Spinal cord (tissue), 10 donors: ENCODE measurements at places on chromosomes 2 and 18.

- H3K36me3 ChIP-seq: no peaks in the 10 kb centered on the region
- DNase-seq: no peak
- H3K27ac ChIP-seq: no peak overlapping the region
- H3K4me1 ChIP-seq: no peaks in the 10 kb centered on the region
- H3K27me3 ChIP-seq: no peaks in the 10 kb centered on the region
Observed at GRCh38 chr2:191197096-191197495, 46.3 kb upstream of the STAT4 start.

DNA sequence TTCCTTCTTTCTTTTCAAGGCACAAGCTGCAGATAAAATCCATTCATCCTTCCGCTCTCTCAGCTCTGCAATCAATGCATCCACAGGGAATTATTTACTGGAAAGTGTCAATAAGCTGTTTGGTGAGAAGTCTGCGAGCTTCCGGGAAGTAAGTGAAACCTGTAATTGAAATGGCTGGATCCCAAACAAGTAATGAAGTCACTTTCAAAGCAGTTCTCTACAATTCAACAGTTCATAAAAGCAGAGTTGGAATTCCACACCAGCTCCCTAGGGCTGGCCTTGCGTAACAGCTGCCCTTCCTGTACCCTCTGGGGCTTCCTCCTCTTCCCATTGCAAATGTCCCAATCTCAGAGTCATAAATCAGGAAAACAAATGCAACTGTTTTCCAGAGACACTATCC lies 9.6 kb downstream of the SERPINB2 start:
- H3K4me3 ChIP-seq: no peak overlapping the region
- DNase-seq: no peak
- H3K27me3 ChIP-seq: no peaks in the 10 kb centered on the region
- H3K36me3 ChIP-seq: no peaks in the 10 kb centered on the region

- DNase-seq: no peak
- H3K4me1 ChIP-seq: peaks cover 16% of the 10 kb centered on the region
- no peak overlapping the region for H3K4me3 ChIP-seq
- H3K27me3 ChIP-seq: no peaks in the 10 kb centered on the region
- H3K27ac ChIP-seq: no peak overlapping the region
Observed at GRCh38 chr2:238584617-238585016, 157.9 kb downstream of the ASB1 start.

DNA sequence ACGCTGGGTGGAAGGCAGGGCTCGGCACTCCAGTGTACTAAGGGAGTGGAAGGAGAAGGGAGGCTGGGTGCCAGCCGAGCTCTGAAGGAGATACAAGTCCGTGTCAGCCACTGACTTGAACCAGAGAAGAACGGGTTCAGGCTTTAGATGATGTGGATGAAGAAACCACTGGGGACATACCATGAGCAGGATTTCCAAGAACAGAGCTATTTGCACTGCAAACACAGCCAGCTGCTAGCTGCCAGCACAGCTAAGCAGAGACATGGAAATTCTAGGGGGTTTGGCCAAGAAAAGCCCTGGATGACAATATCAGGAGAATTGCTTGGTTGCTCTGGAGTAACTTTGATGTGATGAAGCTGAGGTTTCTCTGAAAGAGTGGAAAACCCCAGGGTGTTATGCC lies 5.2 kb downstream of the CD207 start:
- no peaks in the 10 kb centered on the region for H3K27me3 ChIP-seq
- H3K27ac ChIP-seq: no peak overlapping the region
- no peaks in the 10 kb centered on the region for H3K36me3 ChIP-seq
- DNase-seq: no peak
- no peaks in the 10 kb centered on the region for H3K4me1 ChIP-seq

DNA sequence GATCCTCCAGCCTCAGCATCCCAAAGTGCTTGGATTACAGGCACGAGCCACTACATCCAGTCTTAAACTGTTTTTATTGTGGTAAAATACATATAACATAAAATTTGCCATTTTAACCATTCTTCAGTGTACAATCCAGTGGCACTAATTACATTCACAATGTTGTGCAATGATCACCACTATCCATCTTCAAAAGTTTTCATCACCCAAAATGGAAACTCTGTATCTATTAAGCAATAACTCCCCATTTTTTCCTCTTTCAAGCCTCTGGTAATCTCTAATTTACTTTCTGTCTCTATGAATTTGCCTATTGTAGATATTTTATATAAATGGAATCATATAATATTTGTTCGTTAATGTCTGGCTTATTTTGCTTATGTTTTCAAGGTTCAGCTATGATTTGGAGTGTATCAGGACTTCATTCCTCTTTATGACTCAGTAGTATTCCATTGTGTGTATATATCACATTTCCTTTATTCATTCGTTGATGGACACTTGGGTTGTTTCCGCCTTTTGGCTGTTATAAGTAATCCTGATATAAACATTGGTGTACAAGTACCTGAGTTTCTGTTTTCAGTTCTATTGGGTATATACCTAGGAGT lies 71.8 kb downstream of the GFPT1 start:
- DNase-seq: no peak
- H3K36me3 ChIP-seq: peaks cover 7% of the 10 kb centered on the region
- H3K4me1 ChIP-seq: peaks cover 4% of the 10 kb centered on the region
- no peak overlapping the region for H3K4me3 ChIP-seq
- H3K27ac ChIP-seq: no peak overlapping the region
- H3K27me3 ChIP-seq: no peaks in the 10 kb centered on the region

GRCh38 chr18:59458575-59458974 lies 99.5 kb upstream of the LMAN1 start:
- no peaks in the 10 kb centered on the region for H3K36me3 ChIP-seq
- no peak overlapping the region for H3K27ac ChIP-seq
- H3K4me1 ChIP-seq: peaks cover 12% of the 10 kb centered on the region
- no peak for DNase-seq
- H3K4me3 ChIP-seq: no peak overlapping the region
- H3K27me3 ChIP-seq: peaks cover 2% of the 10 kb centered on the region

DNA sequence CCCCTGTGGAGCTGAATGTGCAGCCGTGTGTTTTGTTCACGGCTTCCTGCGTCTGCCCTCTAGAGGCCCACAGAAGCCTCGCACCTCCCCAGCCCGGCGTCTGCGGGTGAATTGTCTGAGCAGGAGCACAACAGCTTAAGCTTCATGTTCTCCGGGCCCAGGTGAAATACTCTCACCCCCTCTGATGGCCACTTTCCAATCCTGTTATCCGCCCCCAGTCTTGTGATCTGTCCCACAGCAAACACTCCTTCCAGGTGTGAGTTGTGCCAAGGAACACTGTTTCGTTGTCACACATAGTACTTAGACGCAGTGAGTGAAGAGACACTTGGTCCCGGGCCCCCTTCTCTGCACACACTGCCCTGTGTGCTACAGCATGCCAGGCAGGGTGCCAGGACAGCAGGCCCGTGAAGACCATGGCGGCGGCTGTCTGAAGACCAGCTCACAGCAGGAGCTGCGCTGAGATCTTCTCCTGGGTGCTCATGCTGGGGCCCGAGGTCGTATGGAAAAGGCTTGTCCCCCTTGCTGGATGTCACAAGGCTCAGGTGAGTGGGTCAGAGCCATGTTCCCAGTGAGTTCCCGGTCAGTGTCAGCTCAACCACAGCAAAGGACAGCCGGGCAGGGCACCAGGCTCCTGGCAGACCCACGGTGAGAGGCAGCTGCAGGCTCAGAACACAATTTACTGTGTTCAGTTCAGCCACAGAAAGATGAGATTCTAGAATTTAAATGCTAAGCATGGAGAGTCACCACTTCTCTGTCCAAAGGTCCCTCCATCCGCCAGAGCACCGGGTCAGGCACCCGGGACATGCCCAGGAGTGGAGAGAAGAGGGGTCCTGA lies 6.8 kb upstream of the PXDN start:
- no peaks in the 10 kb centered on the region for H3K27me3 ChIP-seq
- no peak for DNase-seq
- H3K36me3 ChIP-seq: no peaks in the 10 kb centered on the region
- no peak overlapping the region for H3K27ac ChIP-seq
- H3K4me1 ChIP-seq: peaks cover 13% of the 10 kb centered on the region

DNA sequence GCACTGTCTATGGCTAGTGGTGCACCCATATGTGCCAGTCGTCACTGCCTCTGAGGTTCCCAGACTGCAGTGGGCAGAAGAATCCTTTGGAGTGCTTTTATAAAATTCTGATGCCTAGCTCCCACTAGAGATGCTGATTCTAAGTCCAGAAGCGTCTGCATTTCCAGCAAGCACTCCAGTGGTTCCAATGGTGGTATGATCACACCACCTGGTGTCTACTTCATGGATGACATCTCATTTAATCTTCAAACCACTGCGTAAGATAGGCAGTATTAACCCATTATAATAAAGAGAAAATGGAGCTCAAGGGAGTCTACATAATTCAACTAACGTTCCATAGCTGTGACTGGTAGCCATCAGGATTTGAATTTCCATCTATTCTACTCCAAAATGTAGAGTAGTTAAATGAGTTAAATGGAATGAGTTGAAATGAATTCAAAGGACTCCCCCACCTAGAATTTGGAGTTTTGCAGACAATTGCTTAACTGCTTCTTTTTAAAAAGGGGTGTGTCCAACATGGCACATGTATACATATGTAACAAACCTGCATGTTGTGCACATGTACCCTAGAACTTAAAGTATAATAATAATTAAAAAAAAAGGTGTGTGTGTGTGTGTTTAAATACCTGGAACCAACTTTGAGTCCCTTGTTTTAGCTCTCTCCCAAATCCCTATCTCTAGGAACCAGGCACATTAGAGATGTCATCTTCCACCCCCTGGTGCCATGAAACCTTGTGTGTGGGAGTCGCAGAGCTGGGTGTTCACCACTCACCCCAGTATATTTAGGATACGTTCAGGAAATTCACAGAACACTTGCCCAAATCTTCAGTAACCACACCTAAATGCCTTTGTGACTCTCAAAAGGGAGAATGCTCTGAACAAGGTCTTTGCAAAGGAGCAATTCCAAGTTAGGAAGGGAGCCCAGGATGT lies 14.1 kb downstream of the LAMA3 start:
- H3K27me3 ChIP-seq: no peaks in the 10 kb centered on the region
- H3K27ac ChIP-seq: no peak overlapping the region
- DNase-seq: peak; percentile 13

DNA sequence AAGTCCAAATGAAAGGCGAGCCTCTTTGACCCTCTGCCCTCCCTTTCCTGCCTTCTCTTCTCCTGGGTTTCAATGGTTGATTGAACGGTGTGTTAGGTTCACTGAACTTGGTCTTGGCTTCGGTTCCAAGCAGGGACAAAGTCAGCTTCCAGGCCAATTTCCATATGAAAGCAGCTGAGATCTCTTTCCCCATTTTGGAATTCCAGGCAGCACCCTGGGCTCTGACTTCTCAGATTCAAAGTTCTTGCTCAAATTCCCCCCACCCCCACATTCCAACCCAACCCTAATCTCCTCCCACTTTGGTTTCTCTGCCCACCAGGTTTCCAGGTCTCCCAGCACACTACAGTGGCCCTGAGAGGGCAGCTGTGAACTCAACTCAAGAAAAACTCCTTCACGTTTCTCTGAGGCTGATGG lies 231.0 kb downstream of the INSIG2 start:
- H3K4me1 ChIP-seq: peaks cover 5% of the 10 kb centered on the region
- no peaks in the 10 kb centered on the region for H3K27me3 ChIP-seq
- H3K4me3 ChIP-seq: no peak overlapping the region
- DNase-seq: peak; percentile 82
- no peak overlapping the region for H3K27ac ChIP-seq
- no peaks in the 10 kb centered on the region for H3K36me3 ChIP-seq

- H3K27ac ChIP-seq: no peak overlapping the region
- H3K4me1 ChIP-seq: peaks cover 3% of the 10 kb centered on the region
- no peak overlapping the region for H3K4me3 ChIP-seq
- no peaks in the 10 kb centered on the region for H3K36me3 ChIP-seq
- H3K27me3 ChIP-seq: no peaks in the 10 kb centered on the region
- no peak for DNase-seq
Observed at GRCh38 chr2:38605298-38605830, 2.6 kb upstream of the HNRNPLL start.

- H3K36me3 ChIP-seq: no peaks in the 10 kb centered on the region
- no peak for DNase-seq
- no peak overlapping the region for H3K27ac ChIP-seq
- no peak overlapping the region for H3K4me3 ChIP-seq
Observed at GRCh38 chr18:9296233-9297006, 38.2 kb upstream of the TWSG1 start.

GRCh38 chr2:178923546-178923945 lies 116.3 kb upstream of the TTN start:
- DNase-seq: no peak
- no peak overlapping the region for H3K4me3 ChIP-seq
- no peak overlapping the region for H3K27ac ChIP-seq
- H3K4me1 ChIP-seq: no peaks in the 10 kb centered on the region
- H3K36me3 ChIP-seq: no peaks in the 10 kb centered on the region

GRCh38 chr18:21864386-21864785 lies 123.8 kb downstream of the MIB1 start:
- DNase-seq: no peak
- H3K27ac ChIP-seq: no peak overlapping the region
- peaks cover 25% of the 10 kb centered on the region for H3K36me3 ChIP-seq
- H3K4me3 ChIP-seq: no peak overlapping the region
- H3K4me1 ChIP-seq: no peaks in the 10 kb centered on the region

DNA sequence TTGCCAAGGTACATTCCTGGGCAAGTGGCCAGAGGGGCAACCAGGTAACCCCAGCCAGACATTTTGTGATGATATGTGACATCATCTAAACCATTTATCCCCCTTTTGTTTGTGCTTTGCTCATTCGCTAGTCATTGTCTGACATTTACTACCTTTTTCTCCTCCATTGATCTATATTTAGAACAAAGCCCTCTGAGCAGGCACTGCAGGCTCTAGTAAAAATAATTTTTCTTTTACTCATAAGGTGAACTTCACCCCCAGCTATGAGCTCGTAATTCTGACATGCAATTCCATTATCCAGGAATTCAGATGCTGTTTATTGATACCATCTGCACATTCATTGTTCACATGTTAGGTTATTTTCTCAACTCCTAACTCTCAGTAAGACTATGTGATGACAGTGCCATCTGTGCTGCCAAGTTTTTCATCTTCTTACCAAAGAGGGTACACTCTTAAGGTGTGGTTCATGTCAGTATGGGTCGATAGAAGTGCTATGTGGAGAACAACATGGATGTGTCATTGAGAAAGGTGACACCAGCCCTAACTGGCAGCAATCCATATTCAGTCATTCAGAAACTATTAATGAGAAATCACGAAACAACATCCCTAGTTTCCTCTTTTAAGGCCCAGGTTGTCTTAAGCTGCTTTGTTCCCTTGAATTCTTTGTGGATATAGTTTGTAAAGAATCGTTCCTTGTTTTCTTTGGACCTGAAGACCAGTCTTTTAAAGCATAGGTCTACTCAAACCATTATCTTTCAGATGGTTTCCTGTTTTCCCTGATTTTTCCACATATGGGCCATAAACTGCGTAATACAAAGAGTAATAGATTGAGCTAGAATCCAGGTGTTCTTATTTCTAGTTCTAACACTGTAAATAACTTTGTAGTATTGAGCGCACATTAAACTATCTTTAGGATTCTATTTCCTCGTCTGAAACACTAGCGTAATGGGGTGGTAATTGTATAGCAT lies 978.1 kb upstream of the CDH2 start:
- H3K4me3 ChIP-seq: no peak overlapping the region
- H3K27me3 ChIP-seq: no peaks in the 10 kb centered on the region
- DNase-seq: no peak
- no peaks in the 10 kb centered on the region for H3K4me1 ChIP-seq

- no peaks in the 10 kb centered on the region for H3K4me1 ChIP-seq
- H3K4me3 ChIP-seq: no peak overlapping the region
- H3K36me3 ChIP-seq: no peaks in the 10 kb centered on the region
Observed at GRCh38 chr2:12709207-12709522, 7.6 kb upstream of the TRIB2 start.
